ENCODE measurements at places on chromosomes 13 and 19.

DNA sequence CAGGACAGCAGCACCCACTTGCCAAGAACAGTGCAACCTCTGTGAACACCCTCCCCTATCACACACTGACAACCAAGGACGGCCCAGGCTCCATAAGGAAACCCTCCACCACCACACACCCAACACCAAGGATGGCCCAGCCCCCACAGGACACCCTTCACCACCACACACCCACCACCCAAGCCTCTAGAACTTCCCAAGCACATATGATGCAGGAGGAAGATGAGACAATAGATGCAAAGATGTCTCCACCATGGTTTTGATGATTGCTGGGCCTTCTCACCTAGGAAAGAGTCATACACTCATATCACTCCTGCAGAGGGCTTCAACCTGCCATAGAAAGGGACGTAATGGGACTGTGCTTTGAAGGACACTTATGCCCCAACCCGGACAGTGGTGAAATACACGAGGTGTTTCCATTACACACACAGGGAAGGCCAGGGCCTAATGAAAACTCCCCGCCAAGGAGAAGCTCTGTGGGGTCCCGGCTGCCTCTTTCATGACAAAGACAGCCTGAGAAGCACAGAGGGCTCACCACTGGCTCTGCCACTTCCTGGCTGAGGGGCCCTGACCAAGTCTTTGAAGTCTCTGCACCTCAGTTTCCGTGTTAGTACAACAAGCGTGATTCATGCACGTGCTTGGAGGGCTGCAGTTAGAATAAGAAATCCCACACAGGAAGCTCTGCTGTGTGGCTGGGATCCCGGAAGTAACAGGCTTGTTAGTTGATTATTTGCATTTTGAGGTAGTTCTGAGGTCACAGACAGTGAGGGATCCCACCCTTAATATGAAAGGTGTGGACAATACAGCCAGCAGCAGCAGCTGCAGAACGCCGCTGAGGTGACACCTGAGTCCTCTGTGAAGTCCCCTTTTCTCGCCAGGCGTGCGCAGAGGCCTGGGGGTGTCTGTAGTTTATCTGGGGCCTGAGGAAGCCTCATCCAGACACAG is 61.9 kb upstream of the ATP12A start:
- no peak for DNase-seq

DNA sequence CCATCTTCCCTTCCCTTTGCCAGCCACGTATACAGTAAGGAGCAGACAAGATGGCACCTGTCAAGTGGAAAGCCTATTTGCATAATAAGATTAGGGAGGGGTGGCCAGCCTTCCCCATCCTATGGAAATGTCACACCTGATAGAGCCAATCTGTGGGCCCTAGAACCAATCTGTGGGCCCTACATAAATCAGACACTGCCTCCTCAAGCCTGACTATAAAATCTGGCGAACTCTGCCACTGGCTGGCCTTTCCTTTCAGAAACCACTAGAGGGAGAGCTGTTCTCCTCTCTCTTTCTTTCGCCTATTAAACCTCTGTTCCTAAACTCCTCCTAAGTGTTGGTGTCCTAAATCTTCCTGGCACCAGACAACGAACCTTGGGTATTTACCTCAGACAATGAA is 231.5 kb upstream of the KLHL1 start:
- DNase-seq, result no peak

DNA sequence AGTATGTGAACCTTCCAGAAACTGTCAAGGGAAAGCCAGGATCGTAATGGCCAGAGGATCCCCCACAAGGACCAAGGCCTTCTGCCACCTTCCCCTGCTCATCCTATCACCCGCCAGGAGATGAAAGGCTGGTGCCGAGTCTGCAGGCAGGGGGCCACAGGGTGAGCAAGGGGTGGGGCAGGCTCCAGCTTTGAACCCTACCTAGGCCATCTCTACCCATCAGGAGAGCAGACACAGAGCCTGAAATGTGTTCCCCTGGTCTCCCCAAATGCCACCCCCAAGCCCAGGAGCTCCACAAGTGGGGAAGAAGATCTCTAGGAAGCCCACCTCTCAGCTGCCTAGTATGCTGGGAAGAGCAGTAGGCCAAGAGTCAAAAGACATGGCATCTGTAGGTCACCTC is 95.1 kb downstream of the KCTD15 start:
- DNase-seq, result no peak

DNA sequence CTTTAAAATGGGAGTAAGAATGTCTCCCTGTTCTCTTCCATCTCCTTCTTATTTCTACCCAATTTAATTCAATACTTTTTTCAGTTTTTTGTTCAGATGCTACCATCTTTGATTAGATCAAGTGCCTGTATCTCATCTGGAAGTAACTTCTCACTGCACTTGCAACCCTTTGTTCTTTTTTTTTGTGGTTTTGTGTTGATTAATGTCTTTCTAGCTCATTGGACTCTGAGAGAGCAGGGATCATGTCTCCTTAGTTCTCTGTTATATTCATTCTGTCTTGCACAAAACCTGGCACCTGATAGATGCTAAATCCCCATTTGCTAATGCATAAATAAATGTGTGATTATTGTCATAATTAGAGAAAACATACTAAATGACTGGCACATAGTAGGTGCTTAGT is 834 bp upstream of the ITGBL1 start:
- DNase-seq, result no peak

DNA sequence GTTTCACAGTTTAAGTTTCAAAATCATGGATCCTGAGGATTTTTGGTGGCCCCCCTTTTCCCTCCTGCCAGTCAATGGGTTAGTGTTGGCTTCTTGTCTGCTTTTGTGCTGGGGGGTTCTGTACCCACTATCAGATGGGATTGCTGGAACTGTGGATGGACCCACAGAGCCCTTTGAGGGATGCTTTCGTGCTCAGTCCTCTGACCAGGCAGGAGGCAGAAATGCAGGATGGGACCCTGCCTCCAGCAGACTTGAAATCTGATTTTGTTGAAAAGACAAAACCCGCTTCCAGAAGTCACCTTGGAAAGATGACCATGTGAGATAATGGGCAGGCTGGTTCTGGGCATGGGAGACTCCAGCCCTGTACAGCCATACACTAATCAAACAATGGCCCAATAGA is 408.9 kb downstream of the ZNF536 start:
- no peak for DNase-seq

DNA sequence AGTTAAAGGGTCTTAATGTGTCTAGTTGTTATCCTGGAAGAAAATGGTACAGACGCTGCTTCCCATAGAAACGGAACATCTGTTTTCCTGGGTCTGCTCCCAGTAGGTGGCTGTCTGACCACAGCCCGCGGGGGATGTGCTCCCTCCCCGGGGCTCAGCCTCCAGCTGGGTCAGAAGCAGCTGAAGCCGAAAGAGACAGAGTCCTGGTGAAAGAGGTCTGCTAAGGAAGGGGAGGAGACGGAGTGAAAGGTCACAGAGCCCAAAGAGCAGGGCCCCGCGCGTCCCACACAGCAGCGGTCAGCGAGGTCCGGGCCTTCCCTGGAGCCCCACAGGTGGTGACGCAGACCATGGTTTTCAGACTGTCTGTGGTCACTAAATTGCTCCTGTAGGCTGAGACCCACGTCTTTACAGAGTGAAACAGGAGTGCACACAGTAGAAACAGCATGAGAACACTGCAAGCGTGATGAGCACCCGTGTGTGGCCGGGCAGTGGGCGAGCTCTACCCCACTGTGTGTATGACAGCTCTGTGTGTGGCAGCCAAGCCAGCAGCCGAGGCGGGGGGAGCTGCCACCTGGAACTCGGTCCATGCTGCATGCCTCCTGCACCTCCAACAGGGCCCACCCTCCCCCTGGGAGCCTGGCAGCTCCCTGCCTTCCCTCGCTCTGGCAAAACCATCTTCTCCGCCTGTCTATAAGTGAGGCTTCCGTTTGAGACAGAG is 52.0 kb upstream of the C13orf46 start:
- DNase-seq, result no peak

- DNase-seq, result no peak
These were observed 85.2 kb downstream of the ATP11A start for GRCh38 chr13:112774829-112775565.

Data from A549 (cell line).